ENCODE measurements at places on chromosomes 16 and 17. TPM values are rescaled to one million over a fixed set of nuclear protein-coding genes. Genes with fewer than 3 reads are reported as not detected.
A peak's percentile ranks its signal among the peaks of the same experiment; 100 is the strongest.

DNA sequence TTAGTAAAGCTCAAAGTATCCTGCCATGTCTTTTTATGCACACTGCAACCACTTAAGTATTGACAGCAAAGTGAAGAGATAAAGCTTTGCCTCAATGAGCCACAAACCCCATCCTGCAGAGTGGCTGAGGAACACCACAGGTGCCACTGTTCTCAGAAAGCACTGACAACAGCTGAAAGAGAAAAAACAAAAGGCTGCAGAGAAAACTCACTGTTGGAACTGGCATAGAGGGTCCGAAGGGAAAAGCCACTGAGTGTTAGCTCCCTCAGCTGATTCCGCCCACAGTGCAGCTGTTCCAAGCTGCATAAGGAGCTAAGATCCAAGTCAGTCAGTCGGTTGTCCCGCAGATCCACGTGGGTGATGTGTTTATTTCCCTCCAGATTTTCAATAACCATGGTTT is 48.3 kb downstream of the PHLPP2 start:
- DNase-seq: no peak

- DNase-seq: no peak
Observed at GRCh38 chr17:949623-950303, 29.8 kb downstream of the NXN start.

DNA sequence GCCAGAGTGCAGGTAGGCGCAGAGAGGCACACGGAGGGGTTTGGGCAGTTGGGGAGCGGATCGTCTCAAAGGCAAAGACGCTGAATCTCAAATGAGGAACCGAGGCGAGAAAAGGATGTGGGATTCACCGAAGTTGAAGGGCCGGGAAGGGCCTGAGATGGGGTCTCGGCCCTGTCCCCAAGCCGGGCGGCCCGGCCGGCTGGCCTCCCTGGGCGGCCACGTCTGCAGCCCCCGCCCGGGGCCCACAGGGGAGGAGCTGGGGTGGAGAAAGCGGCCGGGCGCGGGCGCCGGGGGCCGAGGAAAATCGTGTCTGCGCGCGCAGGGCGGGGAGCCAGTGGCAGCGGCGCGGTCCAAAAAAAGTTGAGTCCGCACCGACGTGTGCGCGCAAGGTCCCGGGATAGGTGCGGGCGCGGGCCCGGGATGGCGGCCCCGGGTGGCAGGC is 458 bp downstream of the SLC12A4 start:
- peak; percentile 71 for DNase-seq

DNA sequence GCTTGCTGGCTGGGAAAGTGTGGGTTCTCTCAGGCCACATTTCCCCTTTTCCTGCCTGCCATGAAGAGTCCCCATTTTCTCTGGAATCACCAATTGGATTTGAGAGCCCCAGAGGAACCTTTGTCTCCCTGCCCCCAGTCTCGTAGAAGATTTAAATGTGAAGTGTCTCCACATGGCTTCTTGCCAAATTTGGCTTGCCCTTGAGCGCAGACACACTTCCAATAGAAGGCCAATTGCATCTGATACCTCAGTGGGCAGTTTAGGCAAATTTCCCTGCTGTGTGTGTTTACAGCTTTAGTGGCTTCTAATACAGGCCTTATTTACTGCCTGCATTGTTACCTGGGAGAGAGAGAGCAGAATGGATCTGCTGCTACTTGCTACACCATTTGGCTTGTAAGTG is 29.7 kb downstream of the CDK5R1 start:
- DNase-seq: no peak

GRCh38 chr17:46851029-46851741 is at the start of gene WNT9B:
TSS of gene WNT9B (plus strand) at chr17:46851583. CDS start at chr17:46851639, 56 bp downstream.
- no peak for DNase-seq

- no peak for DNase-seq
Observed at GRCh38 chr16:78705694-78706093, 606.2 kb downstream of the WWOX start.

DNA sequence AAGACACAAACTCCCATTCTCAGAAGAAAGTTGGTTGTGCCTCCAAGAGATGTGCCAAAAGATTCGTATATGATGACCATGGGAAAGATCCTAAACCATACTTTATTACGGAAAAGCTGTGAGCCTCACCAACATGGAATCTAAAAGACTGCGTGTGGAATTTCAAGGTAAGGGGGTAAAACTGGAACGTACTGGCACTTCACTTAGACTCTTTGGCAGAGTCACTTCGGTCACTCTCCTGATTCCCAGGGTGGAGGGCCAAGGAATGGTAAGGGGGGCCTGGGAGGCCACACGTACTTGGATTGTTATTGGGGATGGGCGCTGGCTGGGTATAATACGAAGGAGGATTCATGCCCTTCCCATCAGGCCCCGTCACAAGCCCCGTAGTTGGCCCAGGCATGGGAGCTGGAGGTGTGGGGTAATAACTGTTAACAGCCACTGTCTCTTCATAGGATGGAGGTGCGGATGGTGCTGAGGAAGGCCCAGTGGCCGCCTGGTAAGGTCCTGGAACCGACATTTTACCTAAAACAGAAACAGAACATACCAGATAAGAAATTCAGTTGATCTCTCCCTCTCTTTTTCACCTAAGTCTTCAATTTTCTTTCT is 30.4 kb downstream of the LITAF start:
- no peak for DNase-seq

DNA sequence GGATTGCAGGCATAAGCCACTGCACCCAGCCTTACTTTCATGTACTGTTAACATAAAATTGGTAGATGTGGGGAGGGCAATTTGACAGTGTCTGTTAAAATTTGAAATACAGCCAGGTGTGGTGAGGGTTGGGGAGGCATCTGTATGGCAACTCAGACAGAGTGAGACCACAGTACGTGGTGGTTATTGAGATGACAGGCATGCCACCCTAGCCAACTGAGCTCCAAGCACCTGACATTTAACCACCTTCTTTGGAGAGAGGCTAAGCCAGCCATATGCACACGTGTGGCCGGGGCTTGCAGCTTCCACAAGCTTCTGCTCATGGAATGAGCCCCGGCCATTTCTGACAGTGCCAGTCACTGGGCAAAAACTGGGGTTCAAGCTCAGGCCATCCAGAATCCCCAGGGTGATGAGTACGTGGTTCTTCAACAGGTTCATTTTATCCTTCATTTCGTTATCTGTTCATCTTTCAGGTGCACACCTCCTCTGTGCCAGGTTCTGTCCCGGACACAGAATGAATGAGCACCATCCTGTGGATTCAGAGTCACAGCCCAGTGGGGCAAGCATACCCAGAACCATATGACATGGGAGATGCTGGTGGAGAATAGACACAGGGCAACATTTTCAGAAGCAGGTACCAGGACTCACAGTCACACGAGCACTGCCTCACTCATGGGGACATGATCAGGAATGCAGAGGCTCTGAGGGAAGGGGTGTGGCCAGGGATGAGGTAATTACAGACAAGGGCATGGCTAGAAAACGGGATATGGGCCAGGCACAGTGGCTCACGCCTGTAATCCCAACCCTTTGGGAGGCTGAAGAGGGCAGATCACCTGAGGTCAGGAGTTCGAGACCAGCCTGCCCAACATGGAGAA is 36.2 kb downstream of the C16orf82 start:
- no peak for DNase-seq

DNA sequence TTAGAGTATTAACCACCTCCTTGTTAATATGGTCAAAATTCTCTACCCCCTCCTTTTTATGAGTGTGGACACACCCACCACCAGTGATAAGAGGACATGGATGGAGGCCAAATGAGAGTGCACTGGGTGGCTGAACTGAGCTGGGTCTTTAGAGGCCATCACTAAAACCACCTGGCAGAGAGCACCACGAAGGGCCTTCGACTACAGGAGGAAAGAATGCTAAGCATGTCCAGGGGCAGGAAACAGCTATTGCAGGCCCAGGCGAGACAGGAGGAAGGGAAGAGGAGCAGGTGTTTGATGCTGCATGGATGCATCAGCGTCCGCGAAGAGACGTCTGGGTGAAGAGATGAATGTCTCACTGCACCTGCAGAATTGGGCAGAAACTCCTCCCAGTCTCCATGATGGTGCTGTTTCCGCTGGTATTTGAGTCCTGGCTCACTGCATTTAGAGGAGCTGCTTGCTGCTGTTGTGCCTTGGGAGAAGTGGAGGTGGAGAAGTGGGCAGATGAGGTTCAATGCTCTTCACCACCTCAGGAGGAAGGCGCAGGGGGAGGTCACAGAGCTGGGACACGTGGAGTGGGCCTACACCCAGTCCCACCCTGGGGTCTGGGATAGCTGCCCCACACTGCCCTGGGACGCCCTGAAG is 33.2 kb downstream of the SPHK1 start:
- no peak for DNase-seq

- peak; percentile 70 for DNase-seq
Observed at GRCh38 chr17:31570951-31571892, 179.7 kb downstream of the RAB11FIP4 start.

- no peak for DNase-seq
Observed at GRCh38 chr16:81703177-81704155, 75.6 kb upstream of the PLCG2 start.

- no peak for DNase-seq
Observed at GRCh38 chr17:78337244-78338109, 22.4 kb downstream of the SOCS3 start.

GRCh38 chr16:84677017-84677803 is 22.6 kb upstream of the USP10 start:
- no peak for DNase-seq

DNA sequence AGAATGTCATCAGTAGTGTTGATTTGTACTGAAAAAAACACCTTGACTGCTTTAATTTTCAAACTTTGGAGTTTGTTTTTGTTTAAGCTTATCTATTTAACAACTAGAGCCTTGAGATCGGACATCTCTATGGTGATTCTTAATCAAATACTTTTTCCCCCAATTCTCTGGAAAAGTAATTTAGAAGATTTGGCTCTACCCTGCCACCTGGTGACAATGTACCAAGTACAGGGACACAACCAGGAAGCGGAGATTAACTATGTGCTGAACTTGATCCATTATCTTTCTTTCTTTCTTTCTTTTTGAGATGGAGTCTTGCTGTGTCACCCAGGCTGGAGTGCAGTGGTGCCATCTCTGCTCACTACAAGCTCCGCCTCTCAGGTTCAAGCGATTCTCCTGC is 30.8 kb downstream of the USP43 start:
- DNase-seq: no peak

- no peak for DNase-seq
Observed at GRCh38 chr16:79272141-79272577, 328.4 kb downstream of the MAF start.

GRCh38 chr17:60827943-60828342 is 150.3 kb downstream of the BCAS3 start:
- no peak for DNase-seq

GRCh38 chr16:86798247-86799041 is 220.1 kb downstream of the FOXL1 start:
- DNase-seq: no peak

DNA sequence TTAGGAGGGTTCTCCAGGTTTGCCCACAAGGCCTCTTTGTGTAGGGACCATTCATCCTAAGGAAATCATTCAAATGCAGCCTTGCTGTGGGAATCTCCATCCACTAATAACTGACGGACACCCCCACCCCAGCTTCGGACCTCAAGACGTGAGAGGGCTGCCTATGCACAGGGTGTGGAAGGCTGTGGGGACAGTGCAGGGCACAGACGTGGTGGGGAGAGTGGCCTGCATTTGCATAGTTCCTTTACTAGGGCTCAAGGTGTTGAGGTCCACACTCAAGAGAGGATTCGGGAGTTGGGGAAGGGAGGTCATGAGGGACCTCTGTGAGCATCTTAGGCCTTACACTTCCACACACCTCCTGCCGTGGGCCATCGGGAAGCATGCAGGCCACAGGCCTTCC is 9.8 kb downstream of the DUSP3 start:
- DNase-seq: no peak

DNA sequence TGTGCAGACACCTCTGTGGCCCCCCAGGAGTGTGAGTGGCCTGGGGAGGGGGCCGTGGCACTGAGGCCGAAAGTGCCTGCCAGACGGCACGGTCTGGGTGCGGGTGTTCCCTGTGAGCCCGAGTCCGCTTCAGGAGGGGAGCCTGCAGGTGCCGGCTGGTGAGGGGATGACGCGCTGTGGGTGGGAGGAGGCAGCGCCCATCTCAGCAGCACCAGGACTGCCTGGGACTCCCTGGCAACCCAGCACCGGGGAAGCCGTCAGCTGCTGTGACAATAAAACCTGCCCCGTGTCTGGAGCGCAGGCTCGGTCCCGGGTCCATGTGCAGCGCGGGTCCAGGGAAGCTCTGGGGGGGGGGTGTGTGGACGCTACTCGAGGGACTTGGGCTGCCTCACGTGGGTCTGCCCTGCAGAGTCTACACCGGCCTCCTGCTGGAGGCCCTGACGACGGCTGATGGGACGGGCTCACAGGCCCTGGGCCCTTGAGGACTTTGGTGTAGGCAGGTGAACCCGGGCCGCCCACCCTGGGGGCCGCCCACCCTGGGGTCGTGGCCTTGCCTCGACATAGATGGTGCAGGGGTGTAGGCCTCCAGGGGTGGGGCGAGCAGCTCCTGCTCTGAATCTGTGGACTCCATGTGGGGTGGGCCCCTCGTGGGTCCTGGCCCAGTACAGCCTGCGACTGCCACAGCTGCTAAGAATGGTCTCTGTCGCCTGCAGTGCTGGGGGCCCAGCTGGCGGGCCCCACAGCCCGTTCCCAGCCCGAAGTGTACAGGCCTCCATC is 5.9 kb upstream of the RAB40C start:
- DNase-seq: no peak

- DNase-seq: no peak
Observed at GRCh38 chr17:43846963-43847371, at the start of gene CD300LG. TSS of gene CD300LG (plus strand) at chr17:43847176. CDS start at chr17:43847217, 41 bp downstream.

- no peak for DNase-seq
Observed at GRCh38 chr17:82880620-82881323, 41.0 kb upstream of the ZNF750 start.

- no peak for DNase-seq
Observed at GRCh38 chr16:29845656-29846055, 17.4 kb downstream of the CDIPT start.

DNA sequence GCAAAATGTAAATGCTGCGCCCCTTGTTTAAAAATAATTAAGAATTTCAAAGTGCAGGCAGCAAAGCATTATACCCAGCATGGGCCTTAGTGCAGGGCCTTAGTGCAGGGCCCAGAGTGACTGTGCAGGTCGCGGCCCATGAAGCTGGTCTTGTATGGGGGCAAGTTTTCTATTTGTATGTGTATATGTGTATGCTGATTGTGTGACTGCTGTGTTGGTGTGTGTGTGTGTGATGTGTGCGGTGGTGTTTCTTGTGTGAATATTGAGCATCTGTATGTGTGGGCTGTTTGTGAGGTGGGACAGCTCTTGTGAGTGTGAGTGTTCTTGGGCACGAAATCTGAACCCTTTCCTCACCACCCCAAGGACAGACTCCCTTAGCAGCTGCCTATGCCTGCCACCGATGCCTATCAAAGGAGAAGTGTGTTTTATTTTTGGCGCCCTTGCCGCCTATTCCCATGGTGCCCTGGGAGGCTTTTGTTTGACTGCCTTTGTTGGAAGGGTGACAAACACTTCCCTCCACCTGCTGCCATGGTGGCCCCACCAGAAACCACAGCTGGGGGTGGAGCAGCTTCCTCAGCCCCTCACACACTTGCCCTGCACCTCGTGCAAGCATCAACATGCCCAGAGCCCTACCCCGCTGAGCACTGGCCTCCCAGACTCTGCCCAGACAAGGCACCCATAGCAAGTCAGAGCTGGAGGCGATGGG is 18.0 kb downstream of the CCR7 start:
- DNase-seq: peak; percentile 91

GRCh38 chr16:88783391-88784073 is 1.5 kb downstream of the PIEZO1 start:
- no peak for DNase-seq

DYNLRB2 gene
- 4.8 TPM for total RNA-seq

EFCAB3 gene
- not detected for total RNA-seq

ADAD2 gene
- 0.42 TPM for total RNA-seq

KRTAP4-6 gene
- total RNA-seq: not detected

NTN1 gene
- total RNA-seq: 14.4 TPM

GPR179 gene
- 0.05 TPM for total RNA-seq
